ENCODE measurements at places on chromosomes 2 and 18.
A peak's percentile ranks its signal among the peaks of the same experiment; 100 is the strongest.

GRCh38 chr2:173762221-173762620, 203.0 kb downstream of the SP3 start:
- DNase-seq = no peak

DNA sequence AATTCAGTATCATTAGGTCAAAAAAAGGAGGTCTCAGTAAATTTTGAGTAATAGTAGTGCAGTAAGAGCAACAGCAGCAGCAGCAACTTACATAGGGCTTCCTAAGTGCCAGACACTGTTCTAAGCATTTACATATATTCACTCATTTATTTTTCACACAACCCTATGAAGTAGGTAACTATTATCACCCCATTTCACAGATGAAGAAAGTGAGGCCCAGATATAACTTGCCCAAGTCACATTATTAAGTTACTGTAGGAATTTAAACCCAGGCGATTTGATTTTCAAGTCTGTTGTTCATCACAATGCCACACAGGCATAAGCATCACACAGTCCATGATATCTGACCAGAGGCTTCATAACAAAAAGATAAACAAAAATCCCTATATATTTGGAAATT, 90.2 kb upstream of the DTNB start:
- DNase-seq = no peak

DNA sequence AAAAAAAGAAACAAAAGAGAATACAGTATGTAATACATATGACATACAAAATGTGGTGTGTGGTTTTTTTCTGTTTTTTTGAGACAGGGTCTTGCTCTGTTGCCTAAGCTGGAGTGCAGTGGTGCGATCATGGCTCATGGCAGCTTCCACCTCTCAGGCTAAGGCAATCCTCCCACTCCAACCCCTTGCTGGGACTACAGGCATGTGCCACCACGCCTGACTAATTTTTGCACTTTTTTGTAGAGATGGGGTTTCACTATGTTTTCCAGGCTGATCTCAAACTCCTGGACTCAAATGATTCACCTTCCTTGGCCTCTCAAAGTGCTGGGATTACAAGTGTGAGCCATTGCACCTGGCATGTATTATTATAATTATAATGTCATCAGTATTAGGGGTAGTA, 38.9 kb downstream of the DHX57 start:
- no peak for DNase-seq

GRCh38 chr2:10985260-10985659, 73.5 kb downstream of the KCNF1 start:
- no peak for DNase-seq

- DNase-seq = no peak
Observed at GRCh38 chr2:239858179-239858578, 167.0 kb downstream of the NDUFA10 start.

GRCh38 chr2:223197046-223197445, 145.1 kb downstream of the KCNE4 start:
- no peak for DNase-seq

- DNase-seq = no peak
Observed at GRCh38 chr2:152278526-152278925, 56.4 kb upstream of the FMNL2 start.

DNA sequence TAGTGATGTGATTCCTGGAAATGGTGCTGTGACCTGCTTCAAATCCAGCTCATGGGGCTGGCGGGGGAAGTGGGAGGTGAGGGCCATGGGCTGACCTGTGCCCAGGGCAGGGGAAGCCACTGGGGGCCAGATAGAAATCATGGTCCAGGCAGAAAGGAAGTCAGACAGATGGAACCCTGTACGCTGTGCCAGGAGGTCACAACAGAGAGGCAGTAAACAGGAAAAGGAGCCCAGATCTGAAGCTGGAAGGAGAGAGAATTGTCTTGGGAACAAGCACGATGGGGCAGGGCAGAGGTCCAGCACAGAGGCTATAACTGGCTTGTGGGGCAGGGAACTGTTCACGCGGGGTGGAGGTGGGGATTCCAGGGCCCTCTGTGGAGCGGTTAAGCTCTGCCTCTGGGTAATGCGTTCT, 76.0 kb downstream of the RNF144A start:
- DNase-seq = no peak

DNA sequence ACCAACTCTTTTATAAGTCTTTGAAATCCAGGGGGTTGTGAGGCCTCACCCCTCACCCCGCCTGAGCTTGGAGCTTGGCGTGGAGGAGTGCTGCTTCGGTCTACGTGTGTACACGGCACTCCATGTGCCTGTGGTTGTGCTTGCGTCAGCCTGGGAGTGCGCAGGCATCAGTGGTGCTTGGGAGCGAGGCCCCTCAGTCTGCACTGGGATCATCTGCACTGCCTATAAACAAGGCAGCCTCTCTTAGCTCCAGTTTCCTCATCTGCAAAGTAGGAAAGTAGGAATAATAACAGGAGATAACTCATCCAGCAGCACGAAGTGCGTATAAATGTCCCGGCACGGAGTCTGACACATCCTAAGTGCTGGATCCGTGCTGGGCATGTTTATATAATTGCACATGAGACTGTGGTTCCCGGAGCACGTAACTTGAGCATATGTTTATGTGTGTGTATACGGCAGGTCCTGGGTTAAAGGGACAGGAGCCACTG, 1.2 kb downstream of the GYPC start:
- no peak for DNase-seq

DNA sequence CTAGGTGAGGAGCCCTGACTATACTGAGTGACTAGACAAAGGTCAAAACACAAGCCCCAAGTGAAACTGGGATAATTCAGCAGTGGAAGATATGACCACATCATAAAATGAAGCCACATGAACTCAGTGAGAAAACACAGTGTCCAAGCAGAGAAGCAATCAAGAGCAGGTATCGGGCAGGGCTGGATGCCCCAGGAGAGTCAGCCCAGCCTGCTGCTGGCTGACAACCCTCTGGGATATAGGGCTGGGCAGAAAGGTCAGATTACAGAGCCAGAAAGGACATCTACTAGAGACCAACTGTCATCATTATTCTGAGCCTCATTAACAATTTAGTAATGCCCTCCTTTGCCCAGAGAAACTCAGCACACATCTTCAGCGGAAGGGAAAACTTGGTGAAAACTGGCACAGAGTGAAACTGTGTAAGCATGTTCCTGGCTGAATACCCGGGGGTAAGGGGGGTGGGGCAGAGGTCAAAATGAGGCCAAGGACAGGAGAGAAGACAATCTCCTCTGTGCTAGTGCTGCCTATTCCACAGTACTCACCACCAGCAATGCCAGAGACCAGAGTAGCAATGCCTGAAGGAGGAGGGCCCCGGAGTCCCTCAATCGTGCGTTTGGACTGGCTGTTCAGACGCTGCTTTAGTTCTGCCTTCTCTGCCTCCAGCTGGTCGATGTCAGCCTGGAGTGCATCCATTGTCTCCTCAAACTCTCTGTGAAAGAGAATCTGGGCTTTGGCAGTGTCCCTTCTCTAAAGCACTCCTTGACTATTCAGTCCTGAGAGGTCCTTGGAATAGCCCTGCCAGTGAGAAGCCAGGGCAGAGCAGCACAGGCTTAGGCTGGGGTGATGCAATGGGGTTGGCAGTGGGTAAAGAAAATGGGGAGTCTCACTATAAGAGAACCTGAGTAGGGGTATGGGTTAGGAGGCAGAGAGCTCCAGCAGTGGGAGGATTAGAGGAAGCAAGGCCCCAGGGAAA, 15.3 kb downstream of the DCTN1 start:
- DNase-seq = no peak

DNA sequence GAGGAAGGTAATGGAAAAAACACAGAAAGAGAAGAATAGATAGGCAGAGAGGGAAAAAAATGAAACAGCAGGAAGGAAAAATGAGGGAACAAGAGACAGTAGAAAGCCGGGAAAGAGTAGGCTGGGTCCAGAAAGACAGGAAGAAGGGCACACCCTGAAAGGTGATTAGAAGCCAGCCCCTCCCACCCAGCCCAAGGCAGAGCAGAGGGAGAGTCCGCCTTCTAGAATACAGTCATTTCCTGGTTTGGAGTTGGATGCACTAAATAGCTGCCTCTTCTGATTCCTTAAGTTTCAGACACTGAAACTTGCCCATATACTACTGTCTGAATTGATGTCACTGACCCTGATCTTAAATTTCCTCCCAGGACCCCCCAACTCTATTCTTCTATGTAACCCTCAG, 17.9 kb upstream of the DSG3 start:
- no peak for DNase-seq

GRCh38 chr2:225889452-225889851, 489.9 kb downstream of the NYAP2 start:
- DNase-seq = no peak

- peak; percentile 39 for DNase-seq
Observed at GRCh38 chr2:197786010-197786877, 1.1 kb upstream of the BOLL start.

DNA sequence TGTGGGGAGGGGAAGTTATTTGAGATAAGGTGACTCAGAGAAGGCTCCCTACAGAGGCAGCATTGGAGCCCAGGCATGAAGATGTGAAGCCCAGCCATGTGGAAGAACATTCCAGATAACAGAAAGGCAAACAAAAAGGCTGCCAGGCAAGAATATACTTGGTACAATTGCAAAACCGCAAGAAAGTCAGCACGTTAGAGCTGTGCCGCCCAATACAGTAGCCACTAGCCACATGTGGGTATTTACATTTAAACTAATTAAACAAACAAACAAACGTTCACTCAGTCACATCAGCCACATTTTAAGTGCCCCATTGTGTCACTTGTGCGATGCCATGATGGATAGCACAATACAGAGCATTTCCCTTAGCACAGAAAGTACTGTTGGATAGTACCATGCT, 179.6 kb downstream of the SATB2 start:
- DNase-seq = no peak

- DNase-seq = no peak
Observed at GRCh38 chr2:190507135-190507534, 27.4 kb downstream of the NEMP2 start.

GRCh38 chr18:76373297-76373696, 121.7 kb downstream of the ZNF516 start:
- DNase-seq = no peak

GRCh38 chr18:70078106-70078505, 127.4 kb downstream of the RTTN start:
- no peak for DNase-seq

- no peak for DNase-seq
Observed at GRCh38 chr2:8006626-8007025, 675.2 kb upstream of the ID2 start.

DNA sequence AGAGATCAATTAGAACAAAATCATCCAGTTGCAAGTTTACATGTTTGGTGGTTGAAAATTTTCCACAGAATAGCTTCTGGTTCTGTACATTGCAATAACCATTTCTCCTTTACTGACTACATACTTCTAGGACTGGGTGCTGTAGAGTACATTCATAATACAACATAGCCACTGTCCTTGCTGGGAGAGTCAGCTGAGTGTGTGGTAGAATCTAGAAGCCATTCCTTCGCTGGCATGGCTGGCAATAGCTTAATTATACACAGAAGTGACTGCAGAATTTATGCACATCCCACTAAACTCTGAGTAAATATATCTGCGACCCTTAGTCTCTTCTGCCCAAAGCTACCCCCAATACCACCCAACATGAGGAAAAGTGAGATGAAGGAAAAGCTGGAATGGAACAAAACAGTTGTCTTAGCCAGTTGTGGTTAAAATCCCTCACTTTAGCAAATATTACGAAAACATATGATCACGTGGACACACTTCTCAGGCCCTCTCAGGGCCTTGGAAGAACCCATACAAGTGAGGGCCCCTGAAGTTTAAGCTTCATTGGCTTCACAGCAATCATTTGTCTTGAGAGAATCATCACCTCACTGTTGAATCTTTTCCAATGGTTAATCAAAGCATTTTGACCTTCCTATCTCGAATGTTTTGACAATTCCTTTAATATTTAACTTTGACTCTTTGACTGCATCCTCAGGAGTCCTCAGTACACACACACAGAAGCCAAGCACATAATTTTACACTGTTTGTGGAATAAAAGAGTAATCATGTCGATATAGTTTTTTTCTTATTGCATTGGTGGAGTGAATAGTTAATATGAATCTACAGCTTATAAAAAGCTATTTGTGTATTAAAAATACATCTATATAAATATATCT, 225.1 kb downstream of the ZNF385B start:
- DNase-seq = no peak

GRCh38 chr2:119700866-119701265, 21.9 kb downstream of the TMEM177 start:
- no peak for DNase-seq

DNA sequence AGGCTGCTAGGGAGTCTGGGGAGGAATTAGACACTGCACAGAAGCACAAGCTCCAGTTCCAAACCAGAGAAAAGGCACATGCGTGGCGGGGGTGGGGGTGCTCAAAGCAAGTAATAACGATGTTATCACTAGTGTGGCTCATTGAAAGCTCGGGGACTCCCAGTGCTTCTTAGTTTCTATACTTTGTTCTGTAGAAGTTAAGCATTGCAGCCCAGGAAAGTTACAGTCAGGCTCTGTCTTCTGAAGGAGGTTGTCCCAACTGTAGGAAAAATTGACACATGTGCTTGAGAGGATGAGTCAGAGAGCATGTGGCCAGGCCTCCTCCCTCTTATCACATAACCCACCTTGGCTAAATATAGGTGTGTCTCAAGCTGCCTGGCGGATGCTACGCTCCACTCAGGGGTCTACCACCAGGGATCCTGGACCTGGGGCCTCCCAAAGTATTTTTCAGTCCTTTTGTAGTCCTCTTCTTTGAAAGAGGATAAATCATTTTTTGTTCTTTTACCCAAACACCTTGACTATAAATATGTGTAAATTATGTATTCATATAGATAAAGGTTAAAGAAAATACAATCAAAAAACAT, 3.8 kb downstream of the GALNT5 start:
- no peak for DNase-seq

GRCh38 chr2:197196541-197197180, 113.9 kb downstream of the ANKRD44 start:
- no peak for DNase-seq

- DNase-seq = no peak
Observed at GRCh38 chr2:108829578-108830310, 43.2 kb downstream of the CCDC138 start.

GRCh38 chr2:235005603-235006259, 53.9 kb downstream of the SH3BP4 start:
- DNase-seq = no peak

- DNase-seq = no peak
Observed at GRCh38 chr2:84132370-84132769, 326.7 kb downstream of the SUCLG1 start.
